Activated T-cell treated with anti-CD3 and anti-CD28 coated beads for 24 hours (primary cell): ENCODE measurements at places on chromosomes 11 and 22.

DNA sequence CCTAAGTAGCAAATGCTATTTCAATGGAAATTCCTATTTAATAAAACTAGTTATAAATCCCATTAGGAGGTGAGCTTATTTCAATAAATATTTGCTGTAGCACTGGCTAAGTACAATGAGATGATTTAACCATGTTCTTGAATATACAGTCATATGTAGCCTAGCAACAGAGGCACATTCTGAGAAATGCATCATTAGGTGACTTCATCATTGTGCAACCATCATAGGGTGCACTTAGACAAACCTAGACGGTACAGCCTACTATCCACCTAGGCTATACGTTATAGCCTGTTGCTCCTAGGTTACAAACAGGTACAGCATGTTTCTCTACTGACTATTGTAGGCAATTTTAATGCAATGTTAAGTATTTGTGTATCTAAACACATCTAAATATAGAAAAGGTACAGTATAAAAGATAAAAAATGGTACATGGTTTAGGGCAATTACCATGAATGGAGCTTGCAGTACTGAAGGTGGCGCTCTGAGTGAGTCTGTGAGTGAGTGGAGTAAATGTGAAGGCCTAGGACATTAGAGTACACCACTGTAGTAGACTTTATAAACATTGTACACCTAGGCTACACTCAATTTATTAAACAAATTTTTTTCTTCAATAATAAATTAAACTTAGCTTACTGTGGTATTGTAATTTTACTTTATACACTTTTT, 350.1 kb downstream of the CASP12 start:
- no peak for DNase-seq

- DNase-seq = no peak
Observed at GRCh38 chr11:77188633-77189491, 60.8 kb downstream of the MYO7A start.

- no peak for DNase-seq
Observed at GRCh38 chr11:121572571-121573059, 119.8 kb upstream of the SORL1-AS1 start.

- DNase-seq = no peak
Observed at GRCh38 chr11:4102711-4103110, 8.1 kb downstream of the RRM1 start.

DNA sequence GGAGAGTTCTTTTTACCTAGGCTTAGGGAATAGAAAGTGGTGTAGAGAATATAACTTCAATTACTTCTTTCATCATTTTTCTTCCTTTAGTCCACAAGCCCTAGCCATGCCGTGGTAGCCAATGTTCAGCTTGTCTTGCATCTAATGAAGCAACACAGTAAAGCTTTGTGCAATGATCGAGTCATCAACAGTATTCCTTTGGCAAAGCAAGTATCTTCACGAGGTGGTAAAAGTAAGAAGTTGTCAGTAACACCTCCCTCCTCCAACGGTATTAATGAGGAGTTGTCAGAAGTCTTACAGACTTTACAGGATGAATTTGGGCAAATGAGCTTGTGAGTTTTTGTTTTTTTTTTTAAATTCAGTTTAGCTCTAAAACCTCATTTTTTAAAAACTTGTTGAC, 37.4 kb downstream of the CEP57 start:
- no peak for DNase-seq

DNA sequence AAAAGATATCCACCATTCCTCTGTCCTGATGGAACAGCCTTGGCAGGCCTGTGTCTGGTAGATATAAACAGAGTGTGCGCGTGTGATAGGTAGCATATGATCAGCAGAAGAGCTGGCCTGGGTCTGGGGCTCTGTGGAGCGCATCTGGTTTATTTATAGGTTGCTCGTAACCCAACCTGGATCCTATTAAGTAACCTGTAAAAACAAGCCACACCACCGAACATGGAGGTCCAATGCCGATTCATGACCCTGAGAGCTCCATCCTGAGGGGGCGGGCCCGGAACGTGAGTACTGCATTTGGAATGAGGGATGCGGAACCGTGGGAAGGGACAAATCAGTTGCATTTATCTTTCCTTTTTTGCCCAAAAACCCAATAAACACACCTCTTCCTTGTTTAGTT, 31.9 kb upstream of the APOL5 start:
- no peak for DNase-seq

DNA sequence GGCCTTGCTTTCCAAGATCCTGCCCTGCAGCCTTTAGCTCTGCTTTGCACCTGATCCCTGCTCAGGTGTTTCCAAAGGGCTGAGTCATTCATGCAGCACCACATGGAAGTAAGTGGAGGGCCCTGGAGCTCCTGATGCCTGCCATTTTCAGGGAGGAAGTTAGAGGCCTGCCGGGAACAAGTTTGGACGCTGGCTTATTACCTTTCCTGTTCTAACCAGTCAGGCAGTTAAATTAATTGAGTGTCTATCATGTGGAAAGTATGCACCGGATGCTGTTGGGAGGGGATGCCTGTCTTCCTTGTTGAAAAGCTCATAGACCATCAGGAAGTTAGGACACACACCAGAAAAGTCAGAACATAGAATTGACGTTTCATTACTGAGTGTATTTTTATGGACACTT, 73.7 kb upstream of the PLET1 start:
- DNase-seq = no peak

DNA sequence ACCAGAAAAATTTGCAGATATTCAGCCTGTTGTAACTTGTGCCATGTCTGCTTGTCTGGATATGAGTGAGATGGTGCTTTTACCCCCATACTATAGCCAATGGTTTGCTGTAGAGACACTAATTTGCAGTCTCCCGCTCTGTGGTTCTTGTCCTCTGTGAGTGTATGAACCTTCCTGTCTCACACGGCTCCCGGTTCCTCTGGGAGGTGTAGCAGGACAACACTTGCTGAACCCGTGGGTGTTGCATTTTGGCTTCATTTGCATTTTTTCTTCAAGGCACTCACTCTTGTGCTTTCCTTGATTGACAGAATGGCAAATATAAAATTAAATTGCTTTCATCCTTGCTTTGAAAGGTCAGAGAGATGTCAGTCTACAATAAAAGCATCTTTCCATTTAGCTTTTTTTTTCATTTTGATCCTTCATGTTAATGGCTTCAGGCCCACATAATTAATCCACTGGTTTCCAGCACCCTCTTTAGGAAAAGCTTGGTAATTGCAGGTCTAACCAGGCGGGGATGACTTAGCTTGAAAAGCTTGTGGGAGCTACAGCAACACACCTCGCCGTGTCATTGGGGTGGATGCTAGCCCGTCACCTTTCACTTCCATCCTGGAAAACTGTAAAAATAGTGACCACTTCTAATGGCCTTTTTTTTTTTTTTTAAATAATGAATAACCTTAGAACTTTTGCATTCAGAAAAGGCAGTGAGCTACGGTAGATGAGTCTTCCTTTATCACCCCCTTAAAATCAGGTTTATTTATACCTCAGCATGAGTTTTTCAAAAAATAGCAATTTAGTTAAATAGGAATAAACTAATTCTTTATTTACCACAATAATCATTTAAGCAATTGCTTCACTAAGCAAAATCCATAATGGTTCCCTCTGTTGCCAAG, 27.4 kb upstream of the ST14 start:
- DNase-seq = peak; percentile 38

GRCh38 chr11:82406611-82407010, 327.1 kb downstream of the FAM181B start:
- DNase-seq = no peak

DNA sequence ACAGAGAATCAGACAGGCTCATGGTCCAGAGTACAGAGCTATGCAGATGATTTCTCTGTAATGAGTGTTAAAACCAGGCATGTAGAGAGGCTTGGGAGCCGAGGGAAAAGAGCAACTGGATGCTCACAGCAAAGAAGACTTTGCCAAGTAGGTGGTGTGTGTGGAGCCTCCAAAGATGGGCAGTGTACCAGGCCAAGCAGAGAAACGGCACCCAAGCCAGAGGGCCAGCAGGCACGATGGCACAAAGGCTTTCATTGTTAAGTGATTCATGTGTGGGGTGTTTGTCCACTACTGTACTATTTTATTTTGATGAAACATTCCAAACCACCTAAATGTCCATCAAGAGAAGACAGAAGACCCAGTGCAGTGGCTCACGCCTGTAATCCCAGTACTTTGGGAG, 11.1 kb downstream of the RANGAP1 start:
- DNase-seq = no peak

DNA sequence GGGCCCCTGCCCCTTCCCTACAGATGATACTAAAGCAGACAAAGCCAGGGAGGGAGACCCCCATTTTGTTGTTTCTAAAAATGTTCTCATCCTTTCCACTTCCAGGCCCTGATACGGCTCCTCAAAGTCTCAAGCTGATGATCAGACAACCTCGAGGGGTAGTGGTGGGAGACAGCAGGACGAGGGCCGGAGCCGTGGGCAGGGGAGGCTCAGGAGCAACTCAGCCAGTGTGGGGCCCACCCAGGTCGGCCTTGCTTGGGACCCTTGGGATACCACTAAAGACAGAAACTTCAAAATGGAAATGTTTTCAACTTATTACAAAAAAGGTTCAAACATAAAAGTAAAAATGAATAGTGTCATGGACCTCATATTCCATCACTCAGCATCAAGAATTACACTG, 15.2 kb upstream of the VPS37C start:
- DNase-seq = no peak

- DNase-seq = no peak
Observed at GRCh38 chr22:43689356-43689755, 122.7 kb downstream of the EFCAB6 start.

GRCh38 chr22:44330744-44331660, 18.3 kb upstream of the SHISAL1 start:
- no peak for DNase-seq

DNA sequence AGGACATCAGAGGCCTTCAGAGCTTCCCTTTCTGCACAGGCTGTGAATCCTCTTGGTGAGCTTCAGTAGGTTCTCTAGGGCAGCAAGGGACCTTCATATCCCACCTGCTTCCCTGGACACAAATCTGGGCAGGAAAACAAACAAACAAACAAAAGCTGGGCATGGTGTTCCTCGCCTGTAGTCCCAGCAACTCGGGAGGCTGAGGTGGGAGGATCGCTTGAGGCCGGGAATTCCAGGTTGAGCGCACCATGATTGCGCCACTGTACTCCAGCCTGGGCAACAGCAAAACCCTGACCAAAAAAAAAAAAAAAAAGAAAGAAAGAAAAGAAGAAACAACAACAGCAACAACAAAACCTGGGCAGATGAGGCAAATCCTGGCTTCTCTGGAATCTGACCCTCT, 92.9 kb downstream of the CEP164 start:
- DNase-seq = no peak

DNA sequence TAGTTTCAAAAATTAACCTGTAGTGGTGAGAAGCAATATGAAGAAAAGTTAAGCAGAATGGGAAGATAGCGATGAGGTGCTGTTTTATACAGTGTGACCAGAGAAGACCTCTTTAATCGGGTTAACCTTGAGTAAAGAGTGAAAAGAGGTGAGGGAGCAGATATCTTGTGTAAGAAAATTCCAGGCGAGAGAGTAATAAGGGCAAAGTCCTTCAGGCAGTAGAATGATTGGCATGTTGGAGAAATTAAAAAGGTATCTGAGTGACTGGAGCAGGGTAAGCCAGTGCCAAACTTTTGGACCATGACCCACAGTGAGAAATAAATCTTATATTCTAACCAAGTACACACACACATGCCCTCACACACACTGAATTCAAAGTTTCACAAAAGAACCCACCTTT, 374.7 kb upstream of the LARGE1 start:
- DNase-seq = no peak

- no peak for DNase-seq
Observed at GRCh38 chr22:27856386-27856785, 54.8 kb upstream of the MN1 start.

DNA sequence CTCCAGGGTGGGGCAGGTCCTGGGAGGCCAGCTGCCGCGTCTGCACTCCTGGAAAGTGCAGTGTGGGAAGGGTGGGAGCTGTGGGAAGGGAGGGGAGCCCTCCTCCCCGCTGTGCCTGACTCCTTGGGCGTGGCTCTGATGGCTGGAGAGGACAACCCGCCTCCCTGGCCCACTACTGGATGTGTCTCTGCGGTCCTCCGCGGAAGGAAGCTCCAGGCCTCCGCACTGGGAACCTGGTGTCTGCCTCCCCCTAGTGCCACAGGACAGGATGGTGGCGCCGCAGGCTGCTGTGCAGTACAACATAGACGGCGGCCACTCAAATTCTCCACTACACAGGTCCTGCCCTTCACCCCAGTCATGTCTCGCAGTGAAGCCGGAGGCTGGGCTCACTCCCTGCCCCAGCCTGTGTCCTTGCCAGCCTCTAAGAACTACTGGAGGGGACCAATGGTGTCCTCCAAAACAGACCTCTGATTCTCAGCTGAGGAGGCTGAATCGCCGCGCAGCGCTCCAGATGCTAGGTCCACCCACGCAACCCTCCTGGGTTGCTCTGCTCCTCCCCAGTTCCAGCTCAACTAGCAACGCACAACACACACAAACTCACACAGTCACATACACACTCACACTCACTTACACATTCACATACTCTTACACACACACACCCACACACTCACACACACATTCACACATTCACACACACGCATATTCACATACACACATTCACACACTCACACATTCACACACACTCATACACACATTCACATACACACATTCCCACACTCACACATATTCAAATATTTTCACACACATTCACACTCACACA, 12.4 kb upstream of the DSCAML1 start:
- DNase-seq = no peak

GRCh38 chr11:680970-681369, 14.1 kb downstream of the DEAF1 start:
- no peak for DNase-seq

DNA sequence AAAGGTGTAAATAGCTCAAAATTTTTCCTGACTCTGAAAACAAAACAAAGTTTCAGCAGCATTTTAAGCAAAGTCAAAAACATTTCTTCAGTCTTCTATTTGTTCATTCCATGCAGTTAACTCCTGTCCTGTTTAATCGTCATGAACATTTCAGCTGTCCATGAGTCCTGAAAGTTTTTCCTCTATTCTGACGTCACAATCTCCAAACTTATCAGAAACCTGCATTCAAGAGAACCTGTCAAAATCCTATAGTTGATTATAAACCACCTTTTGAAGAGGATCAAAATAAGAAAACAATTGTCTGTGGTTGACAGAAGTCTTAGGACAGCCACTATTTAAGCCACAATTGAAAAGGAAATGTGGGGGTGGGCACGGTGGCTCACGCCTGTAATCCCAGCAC, 15.4 kb downstream of the FOLR3 start:
- no peak for DNase-seq

DNA sequence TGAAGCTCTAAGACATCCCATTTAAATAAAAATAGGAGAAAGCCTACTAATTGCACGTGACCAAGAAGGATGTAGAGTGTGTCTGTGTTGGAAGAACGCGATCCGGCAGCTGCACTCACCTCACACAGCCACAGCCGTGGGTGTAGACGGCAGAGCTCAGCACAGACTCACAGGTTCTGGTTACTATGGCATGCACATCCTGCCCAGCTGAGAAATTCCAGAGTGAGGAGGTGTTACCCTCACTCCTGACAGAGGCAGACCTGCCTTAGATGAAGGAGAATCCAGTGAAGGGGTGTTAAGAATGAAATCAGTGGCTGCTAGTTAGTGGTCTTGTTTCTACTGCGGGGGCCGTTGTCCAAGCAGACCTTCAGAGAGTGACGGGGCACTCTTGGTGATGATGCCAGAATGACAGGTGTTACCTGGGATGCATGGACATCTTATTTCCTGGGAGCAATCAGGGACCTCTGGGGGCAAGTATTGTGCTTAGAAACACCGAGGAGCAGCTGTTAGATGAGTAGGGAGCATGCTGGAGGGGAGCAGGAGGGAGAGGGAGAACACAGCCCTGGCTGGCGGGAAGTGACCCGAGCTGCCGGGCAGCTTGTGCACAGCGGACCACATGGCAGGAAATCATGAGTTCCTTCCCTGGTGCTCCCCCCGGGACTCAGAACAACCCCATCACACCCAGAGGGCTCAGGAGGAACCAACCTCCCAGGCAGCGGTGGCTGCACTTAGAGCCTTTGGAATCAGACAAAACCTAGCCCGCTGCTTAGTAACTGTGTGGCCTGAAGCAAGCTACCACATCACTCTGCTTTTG, 12.3 kb downstream of the KCNJ5 start:
- DNase-seq = no peak
